ENCODE measurements at places on chromosomes 16 and 17.

- no peaks in the 10 kb centered on the region for H3K4me1 ChIP-seq
- DNase-seq: no peak
These were observed 684.9 kb upstream of the KIF2B start for GRCh38 chr17:53137869-53138268.

DNA sequence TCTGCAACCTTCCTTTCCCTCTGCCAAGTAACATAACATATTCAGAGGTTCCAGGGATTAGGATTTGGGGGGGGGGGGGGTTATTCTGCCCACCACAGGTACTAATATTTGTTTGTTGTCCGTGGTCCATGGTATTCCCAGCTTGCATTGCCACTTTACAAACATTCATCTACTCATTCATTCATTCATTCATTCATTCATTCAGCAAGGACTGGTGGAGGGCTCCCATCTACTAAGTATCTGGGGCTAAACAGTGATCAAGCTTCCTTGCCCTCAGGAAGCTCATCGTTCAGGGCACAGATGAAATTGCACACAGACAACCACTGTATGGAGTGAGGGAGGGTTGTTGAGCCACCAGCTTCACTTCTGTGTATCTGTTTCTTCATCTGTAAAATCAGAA lies 45.8 kb upstream of the NDRG4 start:
- H3K4me1 ChIP-seq: no peaks in the 10 kb centered on the region
- no peaks in the 10 kb centered on the region for H3K27me3 ChIP-seq
- no peak overlapping the region for H3K27ac ChIP-seq
- DNase-seq: no peak
- H3K4me3 ChIP-seq: no peak overlapping the region
- no peaks in the 10 kb centered on the region for H3K36me3 ChIP-seq

- no peak overlapping the region for H3K4me3 ChIP-seq
- H3K27ac ChIP-seq: no peak overlapping the region
- H3K27me3 ChIP-seq: no peaks in the 10 kb centered on the region
- no peak for DNase-seq
- 0 out of 2 replicates have a peak, but pooled peaks cover 7% of the 10 kb centered on the region for H3K4me1 ChIP-seq
- no peaks in the 10 kb centered on the region for H3K36me3 ChIP-seq
These were observed 53.3 kb upstream of the LYRM9 start for GRCh38 chr17:27946513-27946912.

DNA sequence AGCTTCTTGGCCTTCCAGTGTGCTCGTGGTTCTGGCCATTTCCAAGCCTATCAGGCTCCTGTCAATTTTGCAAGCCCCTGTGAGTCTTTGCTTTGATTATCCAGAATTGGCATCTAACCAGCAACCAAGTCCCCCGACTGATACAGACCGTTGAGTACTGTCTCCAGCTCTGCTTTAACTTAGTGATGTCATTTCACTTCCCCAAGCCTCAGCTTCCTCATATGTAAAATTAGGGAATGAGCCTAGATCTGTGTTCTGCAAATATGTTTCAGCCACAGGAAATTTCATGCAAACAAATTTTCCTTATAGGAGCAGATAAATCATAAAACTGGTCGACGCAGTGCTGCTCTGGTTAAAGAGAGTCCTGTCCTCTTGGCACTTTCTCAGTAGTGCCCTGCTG lies 60.1 kb upstream of the WSB1 start:
- no peak for DNase-seq
- no peaks in the 10 kb centered on the region for H3K4me1 ChIP-seq
- no peak overlapping the region for H3K27ac ChIP-seq
- H3K4me3 ChIP-seq: no peak overlapping the region

DNA sequence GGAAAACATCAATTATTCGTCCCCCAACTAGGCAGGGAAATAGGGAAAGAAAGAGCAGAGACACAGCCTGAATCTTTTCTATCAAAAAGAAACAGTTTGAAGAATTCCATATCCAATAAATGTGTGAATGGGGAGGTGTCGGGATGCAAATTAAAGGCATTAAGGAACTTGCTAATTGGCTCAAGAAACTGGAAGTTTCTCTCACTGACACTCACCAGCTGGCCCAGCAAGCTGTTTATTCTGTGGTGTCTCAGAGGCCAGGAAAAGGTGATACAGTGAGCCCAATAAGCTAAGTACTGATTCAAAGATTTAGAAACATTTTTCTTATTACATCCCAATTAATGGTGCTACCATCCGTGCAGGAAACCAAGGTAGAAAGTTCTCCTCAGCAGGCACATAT lies 104.4 kb upstream of the CLEC3A start:
- H3K27me3 ChIP-seq: no peaks in the 10 kb centered on the region
- H3K4me1 ChIP-seq: peaks cover 25% of the 10 kb centered on the region
- no peak overlapping the region for H3K27ac ChIP-seq

DNA sequence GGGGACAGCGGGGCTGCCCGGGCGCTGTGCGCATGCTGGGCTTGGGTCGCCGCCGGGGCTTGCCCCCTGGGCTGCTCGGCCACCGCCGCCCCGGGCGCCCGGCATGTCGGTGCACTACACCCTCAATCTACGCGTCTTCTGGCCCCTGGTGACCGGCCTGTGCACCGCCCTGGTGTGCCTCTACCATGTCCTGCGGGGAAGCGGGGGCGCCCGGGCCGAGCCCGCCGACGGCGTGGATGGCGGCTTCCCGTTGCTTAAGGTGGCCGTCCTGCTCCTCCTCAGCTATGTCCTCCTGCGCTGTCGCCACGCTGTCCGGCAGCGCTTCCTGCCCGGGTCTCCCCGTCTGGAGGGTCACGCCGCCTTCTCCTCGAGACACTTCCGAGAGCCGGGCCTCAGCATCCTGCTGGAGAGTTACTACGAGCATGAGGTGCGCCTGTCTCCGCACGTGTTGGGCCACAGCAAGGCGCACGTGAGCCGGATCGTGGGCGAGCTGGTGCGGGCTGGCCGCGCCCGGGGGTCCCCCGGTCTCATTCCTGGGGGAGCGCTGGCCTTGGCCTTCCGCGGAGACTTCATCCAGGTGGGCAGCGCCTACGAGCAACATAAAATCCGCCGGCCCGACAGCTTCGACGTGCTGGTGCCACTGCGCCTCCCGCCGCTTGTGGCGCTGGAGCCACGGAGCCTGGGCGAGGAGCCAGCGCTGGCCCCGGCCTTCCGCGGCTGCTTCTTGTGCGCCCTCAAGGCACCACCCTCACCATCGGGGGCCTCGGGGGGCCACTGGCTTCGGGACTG lies 789 bp downstream of the ITPRIPL2 start:
- no peak overlapping the region for H3K27ac ChIP-seq
- peaks cover 6% of the 10 kb centered on the region for H3K4me1 ChIP-seq
- H3K36me3 ChIP-seq: no peaks in the 10 kb centered on the region
- DNase-seq: peak; percentile 87
- peak overlapping the region; percentile 68 for H3K4me3 ChIP-seq
- peaks cover 28% of the 10 kb centered on the region for H3K27me3 ChIP-seq
